ENCODE measurements at places on chromosomes 6 and 20.

GRCh38 chr6:45538641-45539547 lies 161.2 kb upstream of the SUPT3H start:
- DNase-seq = no peak

DNA sequence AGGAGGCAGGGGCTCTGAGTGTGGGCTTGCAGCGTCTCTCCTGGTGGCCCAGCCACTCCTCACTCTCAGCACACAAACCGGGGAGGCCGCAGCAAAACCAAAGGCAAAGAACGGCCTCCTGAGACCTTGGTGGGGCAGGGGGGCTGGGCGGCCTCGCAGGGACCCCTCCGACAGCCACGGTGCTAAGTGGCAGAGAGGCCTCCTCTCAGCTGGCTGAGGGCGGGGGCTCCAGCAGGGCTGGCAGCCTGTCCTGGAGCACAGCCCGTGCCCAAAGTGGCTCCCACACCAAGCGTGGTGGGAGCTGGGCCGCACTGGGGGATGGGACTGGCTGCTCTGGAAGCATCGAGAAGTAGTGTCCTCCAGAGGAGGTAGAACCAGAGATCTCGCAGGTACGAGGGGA lies 334.4 kb downstream of the QKI start:
- DNase-seq = no peak

- no peak for DNase-seq
Measured at GRCh38 chr6:8859501-8859900, 424.2 kb upstream of the SLC35B3 start.

- no peak for DNase-seq
Measured at GRCh38 chr6:80325742-80326141, 219.3 kb downstream of the BCKDHB start.

DNA sequence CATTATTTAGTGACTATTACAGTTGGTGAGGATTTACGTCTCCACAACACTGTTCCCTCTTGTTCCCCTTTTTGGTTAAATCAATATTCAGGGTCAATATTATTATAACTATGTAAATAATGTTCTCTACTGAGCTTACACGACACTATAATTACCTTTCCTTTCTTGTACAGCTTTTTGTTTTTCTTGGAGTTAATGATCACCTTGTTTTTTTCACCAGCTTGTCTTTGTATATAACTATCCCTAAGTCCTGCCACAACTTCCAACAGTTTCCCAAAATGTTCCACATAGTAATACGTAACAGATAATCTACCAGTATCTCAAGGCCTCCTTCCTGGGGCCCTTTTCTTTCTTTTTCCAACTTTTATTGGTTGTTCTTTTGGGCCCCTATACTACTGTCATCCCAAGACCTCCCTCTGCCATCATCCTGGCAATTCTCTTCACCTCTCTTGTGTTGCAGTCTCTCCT lies 142.0 kb upstream of the SOX4 start:
- no peak for DNase-seq

- DNase-seq = no peak
Measured at GRCh38 chr20:37524859-37525708, 2.6 kb downstream of the BLCAP start.

GRCh38 chr6:147166360-147166944 lies 37.8 kb upstream of the STXBP5 start:
- no peak for DNase-seq

- no peak for DNase-seq
Measured at GRCh38 chr6:75551367-75551952, 50.2 kb upstream of the SENP6 start.

DNA sequence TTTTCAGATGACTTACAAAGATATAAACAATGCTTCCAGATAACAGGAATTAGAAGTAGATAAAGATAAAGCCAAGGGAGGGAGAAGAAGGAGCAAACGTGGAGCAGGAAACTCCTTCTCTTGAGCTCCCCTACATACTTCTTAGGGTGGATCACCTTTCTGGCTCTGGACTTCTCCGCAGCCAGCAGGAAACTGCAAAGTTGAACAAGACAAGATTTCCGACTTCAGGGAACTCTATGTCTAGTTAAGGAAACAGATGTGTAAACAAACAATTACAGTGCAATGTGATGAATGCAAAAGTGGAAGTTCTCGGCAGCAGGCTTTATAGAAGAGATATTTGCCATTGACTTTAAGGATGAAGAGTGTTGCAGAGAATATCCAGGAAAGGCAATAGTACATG lies 134.0 kb upstream of the MARCKS start:
- DNase-seq = no peak

GRCh38 chr20:22681591-22682248 lies 97.3 kb upstream of the FOXA2 start:
- no peak for DNase-seq

GRCh38 chr20:12594410-12595088 lies 414.2 kb upstream of the SPTLC3 start:
- no peak for DNase-seq

- no peak for DNase-seq
Measured at GRCh38 chr6:28953585-28954258, 29.9 kb upstream of the TRIM27 start.

- no peak for DNase-seq
Measured at GRCh38 chr6:118632359-118632758, 19.0 kb downstream of the CEP85L start.

- DNase-seq = no peak
Measured at GRCh38 chr6:106856227-106856874, 118.2 kb downstream of the CD24 start.

DNA sequence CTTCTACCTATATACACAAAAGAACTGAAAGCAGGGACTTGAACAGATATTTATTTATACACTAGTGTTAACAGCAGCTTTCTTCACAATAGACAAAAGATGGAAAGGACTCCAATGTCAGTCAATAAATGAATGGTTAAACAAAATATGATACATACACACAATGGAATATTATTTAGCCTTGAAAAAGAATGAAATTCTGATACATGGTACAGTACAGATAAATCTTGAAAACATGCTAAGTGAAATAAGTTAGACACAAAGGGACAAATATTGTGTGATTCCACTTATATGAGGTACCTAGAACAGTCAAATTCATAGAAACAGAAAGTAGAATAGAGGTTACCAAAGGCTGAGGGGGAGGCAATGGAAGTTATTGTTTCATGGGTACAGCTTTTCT lies 79.8 kb upstream of the ADTRP start:
- no peak for DNase-seq

DNA sequence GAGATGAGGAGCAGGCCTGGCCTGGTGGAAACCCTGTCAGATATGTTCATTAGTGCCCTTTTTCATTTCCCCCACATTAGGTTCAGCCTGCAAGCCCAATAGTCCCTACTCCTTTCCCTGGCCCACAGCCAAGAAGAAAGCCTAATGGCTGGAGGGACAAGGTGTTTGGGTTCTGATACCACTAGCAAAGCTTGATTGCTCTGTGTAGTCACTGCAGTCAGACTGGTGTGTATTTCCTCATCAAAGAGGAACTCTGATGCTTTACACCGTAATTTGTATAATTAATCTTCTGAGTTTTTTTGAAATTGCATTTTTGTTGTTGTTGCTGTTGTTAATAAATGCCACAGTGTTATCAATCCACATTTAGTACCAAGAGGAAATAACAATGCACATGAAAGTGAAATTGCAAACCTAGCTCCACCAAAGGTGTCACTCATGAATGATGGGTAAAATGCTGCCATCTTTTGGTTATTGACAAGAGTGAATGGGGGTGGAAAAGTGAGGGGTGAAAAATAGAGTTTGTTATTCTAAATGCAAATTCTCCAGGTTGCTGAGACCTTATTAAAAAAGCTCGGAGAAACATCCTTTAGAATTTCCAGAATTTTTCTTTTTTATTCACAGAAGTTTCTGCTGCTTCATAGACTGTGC lies 320.2 kb upstream of the POU3F2 start:
- DNase-seq = no peak

DNA sequence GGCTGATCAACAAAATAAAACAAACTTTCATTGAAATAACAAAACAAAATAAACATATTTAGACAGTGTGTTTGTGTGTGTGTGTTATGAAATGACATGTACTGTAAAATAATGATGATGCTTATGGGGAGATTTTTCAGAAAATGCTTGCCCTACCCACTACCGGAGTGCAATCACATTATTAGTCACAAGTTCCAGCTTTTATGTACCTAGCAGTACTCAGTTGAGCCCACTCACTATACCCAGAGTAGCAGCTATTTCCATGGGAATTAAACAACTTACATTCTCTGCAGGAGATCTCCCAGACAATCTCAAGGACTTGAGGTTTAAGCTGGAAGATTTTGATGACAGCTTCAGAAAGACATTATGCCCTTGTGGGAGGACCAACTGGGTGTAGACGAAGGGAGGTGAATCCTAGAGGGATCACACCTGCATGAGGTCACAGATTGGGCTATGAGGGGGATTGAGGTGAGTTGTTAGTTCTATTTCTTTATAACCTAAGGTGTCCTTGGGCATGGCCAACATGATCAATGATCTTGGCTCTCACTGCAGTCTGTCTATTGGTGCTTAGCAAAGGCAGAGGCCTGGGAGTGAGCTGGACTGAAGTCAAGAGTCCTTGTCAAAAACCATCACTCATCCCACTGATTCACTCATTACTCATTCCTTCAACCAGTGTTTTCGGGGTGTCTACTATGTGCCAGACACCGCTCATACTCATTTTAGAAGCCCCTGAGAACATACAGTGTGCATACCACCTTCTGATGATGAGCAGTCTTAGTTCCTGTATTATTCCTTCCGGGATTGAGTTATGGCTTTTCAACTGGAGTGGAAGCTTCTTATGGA lies 6.7 kb upstream of the CLIC5 start:
- no peak for DNase-seq

DNA sequence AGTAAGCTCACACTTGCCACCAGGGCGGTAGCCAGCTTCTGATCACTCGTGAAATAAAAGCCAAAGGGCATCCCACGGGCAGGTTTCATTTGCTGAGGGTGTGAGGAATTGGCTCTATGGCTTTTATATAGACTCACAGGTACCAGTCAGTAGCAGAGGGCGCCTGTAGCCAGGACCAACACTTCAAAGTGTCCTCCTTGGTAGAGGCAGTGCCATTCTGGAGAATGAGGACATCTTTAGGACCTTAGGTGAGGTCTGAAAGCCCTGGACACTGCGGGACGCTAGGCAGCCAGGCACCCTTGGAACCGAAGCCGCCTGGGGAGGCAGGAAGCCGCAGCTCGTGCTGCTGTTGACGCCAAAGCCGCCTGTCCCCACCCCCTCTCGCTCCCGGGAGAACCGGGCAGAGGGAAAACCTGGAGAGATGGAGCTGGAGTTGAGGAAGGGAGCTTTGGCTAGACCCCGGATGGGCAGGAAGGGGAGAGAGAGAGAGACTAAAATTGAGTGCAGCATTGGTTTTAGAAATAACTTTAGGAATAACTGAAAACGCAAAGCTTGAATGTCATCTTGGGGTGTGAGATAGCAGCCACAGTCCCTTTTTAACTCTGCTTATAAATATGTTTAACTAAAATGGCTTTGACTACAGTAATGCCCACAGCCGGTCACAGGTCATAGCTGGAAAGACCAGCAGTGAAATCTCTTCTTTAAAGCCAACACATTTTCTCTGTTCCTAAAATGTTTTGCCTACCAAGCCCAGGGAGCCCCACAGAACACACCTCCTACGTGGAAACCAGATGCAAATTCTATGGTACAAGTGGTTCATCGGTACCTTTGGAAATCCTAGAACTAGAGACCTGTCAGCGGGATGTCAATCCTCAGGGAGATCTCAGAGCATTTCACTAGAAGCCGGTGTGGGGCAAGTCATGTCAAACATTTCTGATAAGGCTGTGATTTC lies 128.5 kb upstream of the CDYL start:
- DNase-seq = peak; percentile 50

- DNase-seq = peak; percentile 91
Measured at GRCh38 chr6:140078561-140079125, 704.2 kb upstream of the CITED2 start.

DNA sequence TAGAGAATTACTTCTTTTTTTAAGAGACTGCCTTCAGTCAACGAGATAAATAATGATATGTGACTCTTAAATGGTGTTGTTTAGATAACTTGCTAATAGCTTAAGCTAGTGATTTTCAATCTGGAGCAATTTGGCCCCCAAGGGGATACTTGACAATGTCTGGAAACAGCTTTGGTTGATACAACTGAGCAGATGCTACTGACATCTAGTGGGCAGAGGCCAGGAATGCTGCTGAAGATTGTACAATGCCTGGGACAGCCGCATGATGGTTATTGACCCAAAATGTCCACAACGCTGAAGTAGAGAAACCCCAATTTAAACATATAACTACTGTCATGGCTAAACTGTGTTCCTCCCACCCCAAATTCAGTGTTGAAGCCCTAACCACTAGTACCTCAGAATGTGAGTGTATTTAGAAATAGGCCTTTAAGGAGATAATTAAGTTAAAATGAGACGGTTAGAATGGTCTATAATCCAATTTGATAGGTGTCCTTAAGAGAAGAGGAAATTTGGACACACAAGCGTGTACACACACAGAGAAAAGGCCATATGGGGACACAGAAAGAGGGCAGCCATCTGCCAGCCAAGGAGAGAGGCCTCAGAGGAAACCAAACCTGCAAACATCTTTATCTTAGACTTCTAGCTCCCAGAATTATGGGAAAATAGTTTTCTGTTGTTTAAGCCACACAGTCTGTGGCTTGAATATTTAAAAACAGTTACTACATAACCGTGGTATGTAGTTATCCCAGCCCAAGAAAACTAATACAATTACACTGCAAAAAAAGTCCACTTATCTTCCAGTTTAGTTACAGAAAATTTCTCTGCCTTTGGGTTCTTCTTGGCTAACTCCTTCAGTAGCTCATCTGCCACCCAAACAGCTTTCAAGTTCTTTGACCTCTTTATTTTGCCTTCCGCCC lies 22.2 kb downstream of the RWDD2A start:
- no peak for DNase-seq

DNA sequence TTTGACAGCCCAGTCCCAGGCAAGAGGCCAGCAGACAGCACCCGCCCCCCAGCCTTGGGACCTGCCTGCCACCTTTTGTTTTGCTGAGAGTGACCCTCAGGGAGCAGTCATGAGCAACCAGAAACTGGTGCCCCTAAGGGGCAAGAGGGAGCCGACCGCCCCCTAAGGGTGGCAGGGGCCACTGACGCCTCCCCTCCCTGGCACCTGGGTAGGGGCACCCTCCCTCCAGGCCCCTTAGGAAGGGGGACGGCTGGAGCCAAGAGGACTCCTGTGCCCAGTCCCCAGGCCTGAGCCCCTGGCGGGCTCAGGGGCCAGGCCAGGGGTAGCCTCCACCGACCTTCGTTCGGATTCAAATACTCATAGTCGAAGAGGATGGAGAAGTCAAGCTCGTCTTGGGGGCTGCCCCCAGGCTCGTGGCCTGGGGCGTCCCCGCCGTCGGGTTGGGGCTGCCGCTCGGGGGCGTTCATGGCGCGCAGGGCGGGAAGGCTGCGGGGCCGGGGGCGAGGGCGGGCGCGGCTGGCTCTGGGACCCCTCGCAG lies 417 bp downstream of the NFATC2 start:
- no peak for DNase-seq
